ENCODE measurements at places on chromosomes 7 and 10.

DNA sequence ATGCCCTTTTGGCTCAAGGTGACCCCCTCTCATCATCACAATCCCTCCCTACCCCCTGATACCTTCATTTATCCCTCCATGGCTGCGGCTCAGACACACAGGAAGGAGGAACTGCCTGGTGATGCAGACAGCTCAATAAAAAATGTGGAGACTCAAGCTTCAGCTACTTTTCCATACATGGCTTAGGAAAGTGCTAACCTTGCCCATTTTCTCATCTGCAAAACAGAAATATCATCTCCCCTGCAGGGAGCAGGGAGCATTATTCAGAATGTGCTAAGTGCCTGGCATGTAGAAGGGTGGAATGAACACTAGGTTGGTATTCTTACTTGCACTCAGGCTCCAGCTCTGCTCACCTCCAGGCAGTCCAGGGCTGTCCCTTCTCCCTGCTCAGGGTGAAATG is 23.8 kb downstream of the CXCL12 start:
- DNase-seq, result no peak

GRCh38 chr10:123562387-123562786 is 103.8 kb upstream of the GPR26 start:
- no peak for DNase-seq

DNA sequence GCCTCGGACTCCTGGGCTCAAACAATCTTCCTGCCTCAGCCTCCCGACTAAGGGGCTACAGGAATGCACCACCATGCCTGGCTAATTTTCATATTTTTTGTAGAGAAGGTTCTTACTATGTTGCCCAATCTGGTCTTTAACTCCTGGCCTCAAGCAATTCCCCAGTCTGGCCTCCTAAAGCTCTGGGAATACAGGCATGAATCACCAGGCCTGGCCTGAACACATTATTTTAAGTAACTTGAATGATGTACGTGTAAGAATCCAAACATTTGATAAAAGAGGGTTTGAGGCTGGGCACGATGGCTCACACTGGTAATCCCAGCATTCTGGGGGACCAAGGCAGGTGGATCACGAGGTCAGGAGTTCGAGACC is 13.0 kb upstream of the BAMBI start:
- no peak for DNase-seq

- DNase-seq, result peak; percentile 46
Measured at GRCh38 chr10:91190388-91190870, 30.0 kb upstream of the PCGF5 start.

GRCh38 chr10:1393481-1393880 is 337.3 kb downstream of the WDR37 start:
- DNase-seq, result no peak

DNA sequence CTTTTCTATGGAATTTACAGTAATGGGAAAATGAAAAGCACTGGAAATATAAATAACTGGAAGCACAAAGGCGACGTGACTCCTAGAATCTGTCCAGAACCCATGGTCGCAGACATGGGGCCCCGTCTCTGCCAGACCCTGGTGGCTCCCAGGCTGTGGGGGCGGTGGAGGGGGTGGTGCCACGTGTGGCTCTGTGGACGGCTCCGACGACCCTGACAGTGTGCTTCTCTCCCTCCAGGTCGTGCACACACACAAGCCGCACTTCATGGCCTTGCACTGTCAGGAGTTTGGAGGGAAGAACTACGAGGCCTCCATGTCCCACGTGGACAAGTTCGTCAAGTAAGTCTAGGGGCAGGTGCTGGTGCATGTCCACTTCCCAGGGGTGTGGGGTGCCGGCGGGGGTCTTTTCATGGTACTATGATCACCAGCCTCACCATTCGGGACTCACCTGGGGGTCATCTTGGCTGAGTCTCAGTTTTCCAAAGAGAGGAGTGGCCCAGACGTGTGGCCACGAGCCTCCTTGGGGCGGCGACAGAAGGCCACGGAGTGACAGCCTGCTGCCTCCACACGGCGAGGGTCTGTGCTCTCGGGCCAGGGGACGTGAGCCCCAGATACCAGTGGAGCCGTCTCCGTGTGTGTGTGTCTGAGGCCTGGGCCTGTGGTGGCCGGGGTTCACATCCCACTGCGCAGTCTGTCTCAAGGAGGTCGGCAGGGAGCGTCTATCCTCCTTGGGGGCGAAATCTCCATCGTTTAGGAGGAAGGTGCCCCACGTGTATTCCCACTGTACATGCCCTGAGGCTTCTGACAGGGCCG is 108.2 kb downstream of the INPP5A start:
- no peak for DNase-seq

DNA sequence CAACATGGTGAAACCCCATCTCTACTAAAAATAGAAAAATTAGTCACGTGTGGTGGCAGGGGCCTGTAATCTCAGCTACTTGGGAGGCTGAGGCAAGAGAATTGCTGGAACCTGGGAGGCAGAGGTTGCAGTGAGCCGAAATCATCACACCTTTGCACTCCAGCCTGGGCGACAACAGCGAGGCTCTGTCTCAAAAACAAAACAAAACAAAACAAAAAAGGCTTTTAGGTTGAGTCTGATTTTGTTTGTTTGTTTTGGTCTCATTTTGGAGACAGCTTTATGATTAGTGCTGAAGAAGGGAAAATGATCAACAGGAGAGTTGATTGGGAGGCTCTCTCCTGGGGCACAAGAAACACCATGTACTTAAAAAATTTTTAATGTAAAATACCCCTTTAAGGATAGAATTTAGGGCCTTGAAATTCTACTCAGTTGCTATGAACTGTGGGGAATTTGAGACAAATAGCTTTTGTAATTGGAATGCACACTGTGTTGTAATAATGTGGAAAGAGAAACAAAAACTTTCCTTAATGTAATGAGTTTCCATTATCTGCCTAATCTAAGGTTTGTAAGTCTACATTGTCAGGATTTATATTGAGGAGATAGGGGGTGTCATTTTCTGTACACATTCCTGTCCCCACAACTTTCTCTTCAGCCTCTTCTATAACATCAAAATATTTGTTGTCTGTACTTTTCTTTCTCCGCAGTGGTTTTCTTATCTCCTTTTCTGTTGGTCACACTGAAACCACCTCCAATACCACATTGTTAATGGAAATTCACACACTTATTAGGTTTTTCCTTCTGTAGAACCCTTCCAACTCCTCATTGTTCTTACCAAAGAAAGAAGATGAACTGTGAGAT is 41.3 kb downstream of the ARID5B start:
- DNase-seq, result no peak

DNA sequence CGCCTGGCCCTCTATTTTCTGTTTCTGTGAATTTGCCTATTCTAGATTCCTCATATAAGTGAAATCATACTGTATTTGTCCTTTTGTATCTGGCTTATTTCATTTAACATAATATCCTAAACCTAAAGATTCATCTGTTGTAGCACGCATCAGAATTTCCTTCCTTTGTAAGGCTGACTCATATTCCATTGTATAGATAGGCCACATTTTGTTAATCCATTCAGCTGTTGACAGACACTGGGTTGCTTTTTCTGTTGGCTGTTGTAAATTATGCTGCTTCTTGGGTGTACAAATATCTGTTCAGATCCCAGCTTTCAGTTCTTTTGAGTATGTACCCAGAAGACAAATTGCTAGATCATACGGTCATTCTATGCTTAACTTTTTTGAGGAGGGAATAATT is 28.8 kb upstream of the CUL1 start:
- DNase-seq, result no peak

GRCh38 chr10:29106287-29106686 is 182.6 kb upstream of the LYZL1 start:
- DNase-seq, result no peak

DNA sequence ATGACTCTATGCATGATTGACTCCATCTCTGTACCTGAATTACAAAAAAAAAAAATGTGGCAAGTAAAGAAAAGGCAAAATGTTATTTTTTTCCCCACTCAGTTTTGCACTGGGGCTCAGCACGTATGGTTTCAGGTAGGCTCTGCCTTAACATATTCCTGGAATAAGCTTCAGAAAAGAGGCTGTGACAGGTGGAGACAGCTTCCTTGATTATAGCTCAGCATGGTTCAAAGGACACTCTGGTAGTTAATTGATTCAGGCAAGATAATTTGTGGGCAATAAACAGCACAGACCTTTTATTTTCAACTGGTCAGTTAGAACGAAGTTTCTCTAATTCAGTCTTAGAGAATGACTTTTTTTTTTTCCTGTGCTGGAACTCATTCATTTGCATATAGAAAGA is 347.3 kb downstream of the GALNT17 start:
- DNase-seq, result no peak

- DNase-seq, result no peak
Measured at GRCh38 chr7:41755096-41755495, 52.2 kb upstream of the INHBA start.

GRCh38 chr10:68959695-68960527 is 3.9 kb downstream of the DDX21 start:
- DNase-seq, result no peak

- DNase-seq, result no peak
Measured at GRCh38 chr7:50268223-50268622, 36.3 kb upstream of the IKZF1 start.

DNA sequence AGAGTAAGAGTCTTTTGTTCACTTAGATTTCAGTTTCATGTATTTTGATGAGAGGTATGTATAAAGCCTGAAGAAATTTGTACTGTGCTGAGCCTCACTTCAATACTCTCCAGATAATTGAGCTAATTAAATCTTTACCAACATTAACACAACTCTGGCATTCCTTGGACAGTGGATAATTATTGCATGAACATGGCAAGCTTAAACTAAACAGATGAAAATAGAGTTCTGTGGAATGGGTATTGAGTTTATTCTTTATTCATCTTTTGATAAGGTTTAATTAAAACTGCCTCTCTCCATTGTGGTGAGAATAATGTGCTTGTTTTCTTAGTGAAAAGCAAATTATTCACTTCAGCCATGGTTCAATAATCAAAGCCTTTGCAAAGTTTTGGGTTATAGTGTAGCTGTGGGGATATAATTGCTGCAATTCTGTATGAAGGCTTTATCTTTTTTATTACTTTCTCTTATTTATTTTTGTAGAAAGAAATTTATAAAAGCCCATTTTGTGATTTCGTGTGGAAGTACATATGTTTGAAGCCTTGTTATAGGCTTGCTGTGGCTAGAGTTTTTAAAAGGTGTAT is 126.4 kb upstream of the FZD1 start:
- DNase-seq, result no peak

DNA sequence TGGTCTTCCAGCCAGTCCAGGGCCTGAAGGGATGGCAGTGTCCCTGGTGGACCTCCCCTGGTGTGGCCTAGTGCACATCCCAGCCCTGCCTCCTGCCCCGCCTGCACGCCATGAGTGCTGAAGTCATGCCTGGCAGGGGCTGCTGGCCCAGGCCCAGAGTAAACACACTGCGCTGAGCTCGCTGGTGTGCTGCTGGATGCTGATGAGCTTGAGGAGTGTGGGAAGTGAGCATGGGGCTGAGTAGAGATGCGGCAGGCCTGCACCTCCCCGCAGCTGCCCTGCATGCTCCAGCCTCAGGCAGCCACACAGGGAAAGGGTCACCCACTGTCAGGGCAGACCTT is 43.2 kb downstream of the HTRA1 start:
- DNase-seq, result peak; percentile 98

DNA sequence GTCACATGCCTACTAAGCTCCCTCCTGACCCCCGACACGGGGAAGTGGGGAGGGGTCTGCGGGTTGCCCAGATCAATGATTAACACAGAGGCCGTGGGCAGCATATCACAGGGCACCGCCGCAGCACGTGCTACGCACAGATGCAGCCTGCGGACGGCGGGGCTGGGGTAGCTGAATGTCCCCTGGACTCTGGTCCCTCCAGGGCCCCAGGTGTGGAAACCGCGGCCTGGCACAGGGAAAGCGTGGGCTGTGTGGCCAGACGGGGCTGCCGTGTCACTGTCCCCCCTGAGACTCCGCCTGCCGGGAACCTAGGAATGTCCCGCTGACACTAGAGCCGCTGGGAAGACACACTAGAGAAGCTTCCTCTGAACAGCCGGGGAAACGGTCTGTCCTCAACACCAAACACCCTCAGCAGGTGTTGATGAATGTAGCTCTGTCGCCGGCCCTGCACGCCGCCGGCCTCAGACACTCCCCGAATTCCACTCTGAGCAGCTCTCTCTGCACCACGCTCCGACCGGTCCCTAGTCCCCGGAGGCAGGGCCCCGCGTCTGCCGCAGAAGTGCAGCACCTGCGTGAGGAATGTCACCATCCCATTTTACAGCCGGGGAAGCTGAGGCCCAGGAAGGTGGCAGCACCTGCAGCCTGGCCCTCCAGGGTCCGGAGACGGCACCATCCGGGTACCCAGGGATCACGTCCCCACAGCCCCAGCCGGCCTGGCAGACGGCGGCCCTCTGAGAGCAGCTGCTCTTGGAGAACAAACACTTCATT is 33.4 kb upstream of the PDGFA start:
- no peak for DNase-seq

- no peak for DNase-seq
Measured at GRCh38 chr7:144379776-144380384, 23.6 kb downstream of the NOBOX start.

- DNase-seq, result no peak
Measured at GRCh38 chr7:20030915-20031362, 186.2 kb downstream of the MACC1 start.

- DNase-seq, result no peak
Measured at GRCh38 chr7:152891160-152891621, 131.6 kb downstream of the ACTR3B start.

DNA sequence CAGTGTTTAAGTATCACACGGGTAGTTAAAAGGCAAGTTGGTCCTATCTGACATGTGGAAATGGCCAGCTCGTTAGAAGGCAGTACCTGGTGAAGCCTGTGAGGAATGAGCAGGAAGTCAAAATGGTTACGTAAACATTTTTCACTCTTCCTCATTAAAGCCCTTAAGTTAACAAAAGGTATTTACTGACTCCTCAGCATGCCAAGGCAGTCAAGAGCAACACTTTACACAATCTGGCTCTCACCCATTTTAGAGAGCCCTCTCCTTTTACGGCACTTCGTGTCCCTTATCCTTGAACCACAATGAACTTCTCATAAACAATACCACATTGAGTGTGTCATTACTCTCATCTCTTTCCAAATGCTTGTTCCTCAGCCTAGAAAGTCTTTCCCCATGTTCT is 11.0 kb upstream of the RSBN1L start:
- no peak for DNase-seq

DNA sequence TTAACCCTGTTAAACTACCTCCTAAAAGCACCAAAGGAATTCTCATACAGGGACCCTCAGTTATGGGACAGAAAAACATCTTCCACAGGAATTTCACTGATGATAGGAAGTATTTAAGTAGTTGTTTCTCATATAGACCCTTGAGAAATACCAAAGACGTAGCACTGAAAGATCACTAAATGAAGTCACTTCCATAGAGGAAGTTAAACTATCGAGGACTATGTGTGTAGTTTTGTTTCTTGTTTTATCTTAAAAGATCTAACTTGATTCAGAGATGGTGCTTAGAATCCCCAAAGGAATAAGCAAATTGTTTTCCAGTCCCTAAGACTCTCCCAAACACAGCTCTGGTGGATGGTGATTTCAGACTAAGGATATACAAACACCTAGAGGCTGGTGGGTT is 94.8 kb upstream of the AFAP1L2 start:
- no peak for DNase-seq

- DNase-seq, result no peak
Measured at GRCh38 chr10:123703195-123703790, 37.1 kb downstream of the GPR26 start.

GRCh38 chr10:93894516-93895378 is 969 bp downstream of the SLC35G1 start:
- DNase-seq, result no peak

GRCh38 chr7:66743920-66744319 is 3.4 kb downstream of the RABGEF1 start:
- no peak for DNase-seq
